HFFc6 (cell line): ENCODE measurements at places on chromosomes 7 and 10.
A peak's percentile ranks its signal among the peaks of the same experiment; 100 is the strongest.

GRCh38 chr10:9885761-9886160, 1131.9 kb upstream of the CELF2 start:
- no peak for DNase-seq

DNA sequence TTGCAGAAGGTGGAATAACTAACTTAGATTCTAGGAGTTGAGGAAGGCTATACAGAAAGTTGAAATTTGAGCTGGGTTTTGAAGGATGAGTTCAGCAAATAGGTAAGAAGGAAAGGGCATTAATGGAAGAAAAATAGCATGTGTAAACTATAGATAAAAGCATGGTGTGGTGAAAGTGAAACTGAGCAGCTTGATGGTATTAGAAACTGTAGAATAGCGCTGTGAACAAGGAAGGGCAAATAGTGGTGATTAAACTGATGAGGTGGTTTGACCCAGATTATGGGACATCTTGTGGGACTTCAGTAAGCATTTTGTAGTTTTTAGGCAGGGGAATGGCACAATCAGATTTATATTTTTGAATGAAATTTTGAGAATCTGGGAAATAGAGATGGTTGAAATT, 90.5 kb downstream of the EXOC6 start:
- no peak for DNase-seq

DNA sequence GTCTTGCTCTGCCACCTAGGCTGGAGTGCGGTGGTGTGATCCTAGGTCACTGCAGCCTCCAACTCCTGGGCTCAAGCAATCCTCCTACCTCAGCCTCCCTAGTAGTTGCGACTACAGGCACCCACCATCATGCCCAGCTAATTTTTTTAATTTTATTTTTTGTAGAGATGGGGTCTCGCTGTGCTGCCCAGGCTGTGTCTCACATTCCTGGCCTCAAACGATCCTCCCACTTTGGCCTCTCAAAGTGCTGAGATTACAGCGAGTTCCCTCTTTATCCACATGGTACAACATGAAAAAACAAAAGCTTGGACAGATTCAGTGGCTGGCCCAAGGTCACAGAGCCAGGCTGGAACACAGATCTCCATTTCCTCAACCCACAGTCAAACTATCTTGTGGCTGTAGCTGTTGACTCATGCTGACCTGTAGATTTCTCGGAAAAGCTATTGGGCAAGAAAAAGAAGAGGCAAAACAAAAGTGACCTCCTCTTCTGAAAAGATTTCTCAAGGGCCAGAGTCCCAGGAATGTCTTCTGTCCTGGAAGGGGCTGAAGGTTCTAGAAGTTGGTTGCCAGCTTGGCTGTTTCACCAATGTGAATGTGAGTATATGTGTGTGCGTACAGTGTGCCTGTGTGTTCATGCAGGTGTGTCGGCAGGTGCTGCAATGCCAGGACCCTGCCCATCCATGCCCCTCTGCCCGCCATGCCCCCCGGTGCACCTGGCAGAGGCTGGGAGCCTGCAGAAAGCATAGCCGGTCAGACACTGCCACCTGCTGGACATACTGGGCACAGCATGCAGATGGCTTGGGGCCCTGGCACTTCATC, 28.4 kb downstream of the TMEM130 start:
- DNase-seq, result peak; percentile 80

GRCh38 chr7:105871142-105871541, 5.3 kb downstream of the ATXN7L1 start:
- DNase-seq, result no peak

- peak; percentile 86 for DNase-seq
Observed at GRCh38 chr10:104109908-104110662, 11.9 kb upstream of the SFR1 start.
